Stimulated activated CD4-positive, alpha-beta T cell treated with anti-CD3 and anti-CD28 coated beads, TNF-alpha, amount 100 ng/mL, for 1 hour (primary cell): ENCODE measurements at places on chromosomes 7 and 10.

- no peak for DNase-seq
These were observed 51.5 kb downstream of the RBM17 start for GRCh38 chr10:6140141-6140841.

DNA sequence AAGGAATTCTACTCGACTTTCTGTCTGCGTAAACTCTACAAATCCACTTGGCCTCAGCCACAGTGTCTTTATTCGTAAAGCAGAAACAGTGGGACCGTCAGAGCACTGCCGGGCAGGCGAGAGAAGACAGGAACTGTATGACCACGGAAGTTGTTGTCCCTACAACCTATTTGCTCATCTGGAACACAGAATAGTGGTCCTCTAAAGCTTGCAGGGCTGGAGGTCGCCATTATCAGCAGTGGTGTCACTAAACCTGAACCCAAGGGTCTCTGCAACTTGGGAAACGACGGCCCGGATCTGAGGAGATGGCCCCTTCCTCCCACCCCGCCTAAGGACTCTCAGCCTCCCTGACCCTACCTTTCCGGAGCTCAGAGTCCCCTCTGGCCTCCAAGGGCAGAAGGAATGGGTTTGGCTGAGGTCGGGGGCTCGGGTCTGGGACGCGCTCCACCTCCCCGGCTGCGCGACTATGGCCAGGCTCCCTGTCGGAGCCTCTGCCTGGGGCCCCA lies 442 bp downstream of the STYXL1 start:
- DNase-seq: no peak

- DNase-seq: no peak
These were observed 746.8 kb downstream of the GRID1 start for GRCh38 chr10:85619832-85620231.

- no peak for DNase-seq
These were observed 512.5 kb downstream of the DNAJB6 start for GRCh38 chr7:157849341-157849596.
